ENCODE measurements at places on chromosomes 4 and X.
A peak's percentile ranks its signal among the peaks of the same experiment; 100 is the strongest.

- no peak overlapping the region for H3K4me3 ChIP-seq
- H3K36me3 ChIP-seq = no peaks in the 10 kb centered on the region
- no peak for DNase-seq
- no peaks in the 10 kb centered on the region for H3K4me1 ChIP-seq
- no peak overlapping the region for H3K27ac ChIP-seq
- no peaks in the 10 kb centered on the region for H3K27me3 ChIP-seq
Measured at GRCh38 chrX:16023790-16024734, 99.3 kb upstream of the GRPR start.

GRCh38 chrX:13891377-13892140 lies 74.7 kb upstream of the GPM6B start:
- no peaks in the 10 kb centered on the region for H3K36me3 ChIP-seq
- no peak for DNase-seq
- no peaks in the 10 kb centered on the region for H3K27me3 ChIP-seq
- H3K4me1 ChIP-seq = peaks cover 31% of the 10 kb centered on the region

DNA sequence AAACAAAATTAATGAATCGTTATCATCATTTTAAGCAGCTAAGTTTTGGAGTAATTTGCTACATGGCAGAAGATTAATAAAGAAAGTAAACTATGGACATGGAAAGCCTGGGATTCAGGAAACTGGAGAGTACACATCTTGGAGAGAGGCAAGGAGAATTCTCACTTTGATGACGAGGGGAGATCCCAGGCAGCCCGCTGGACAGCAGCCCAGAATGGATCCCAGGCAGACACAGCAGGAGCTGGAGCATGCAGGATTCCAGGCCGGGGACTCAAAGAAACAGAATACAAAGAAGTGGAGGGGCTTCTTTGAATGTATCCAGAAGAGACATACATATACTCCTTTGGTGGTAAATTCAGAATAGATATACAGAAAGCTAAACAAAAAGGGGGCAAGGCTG lies 118.0 kb upstream of the ATP6AP2 start:
- no peaks in the 10 kb centered on the region for H3K36me3 ChIP-seq
- DNase-seq = no peak
- H3K27me3 ChIP-seq = no peaks in the 10 kb centered on the region
- H3K27ac ChIP-seq = no peak overlapping the region
- H3K4me3 ChIP-seq = no peak overlapping the region
- H3K4me1 ChIP-seq = no peaks in the 10 kb centered on the region

DNA sequence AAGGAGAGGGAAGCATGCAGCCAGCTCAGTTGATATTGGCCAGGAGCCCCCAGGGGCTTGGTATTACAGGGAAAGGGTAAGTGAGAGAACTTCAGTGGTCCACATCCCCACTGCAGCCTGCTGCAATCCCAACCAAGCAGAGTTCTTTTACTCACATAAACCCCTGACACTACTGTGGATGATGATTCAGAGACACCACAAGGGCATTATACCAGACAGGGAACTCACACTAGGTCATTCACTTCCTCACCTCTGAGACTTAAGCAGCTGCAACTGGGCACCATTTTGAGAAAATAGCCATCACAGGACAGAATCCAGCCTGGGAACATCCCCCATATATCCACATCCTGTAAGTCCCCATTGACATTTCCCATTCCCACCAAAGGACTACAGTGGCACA lies 248.0 kb downstream of the INPP4B start:
- H3K4me3 ChIP-seq = no peak overlapping the region
- no peak for DNase-seq
- no peak overlapping the region for H3K27ac ChIP-seq
- no peaks in the 10 kb centered on the region for H3K27me3 ChIP-seq
- H3K36me3 ChIP-seq = no peaks in the 10 kb centered on the region

DNA sequence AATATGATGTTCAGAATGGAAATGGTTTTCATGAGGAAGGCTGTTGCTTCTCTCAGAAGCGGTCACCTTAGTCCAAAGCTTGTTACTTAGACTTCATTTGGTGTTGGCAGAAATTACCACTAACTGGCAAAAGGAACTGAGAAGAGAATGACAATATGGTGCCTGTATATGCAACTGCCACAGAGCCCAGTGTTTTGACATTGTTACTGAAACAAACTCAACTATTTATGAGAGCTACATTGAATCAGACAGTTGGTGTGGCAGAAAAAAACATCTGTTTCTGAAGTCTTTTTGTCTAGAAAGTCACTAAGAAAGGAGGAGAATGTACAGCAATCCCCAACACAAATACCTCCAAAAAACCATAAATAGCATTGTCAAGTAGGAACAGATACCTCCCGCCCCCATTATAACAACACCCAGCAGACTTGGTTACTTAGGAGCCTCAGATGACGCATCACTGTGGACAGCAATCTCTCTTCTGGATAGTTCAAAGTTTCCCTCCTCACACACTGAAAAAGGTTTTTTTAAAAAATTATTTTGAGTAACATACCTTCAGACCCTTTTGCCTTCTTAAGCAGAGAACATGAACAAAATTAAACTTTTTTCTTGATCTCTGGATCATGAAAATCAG lies 92.2 kb downstream of the MAML3 start:
- H3K27me3 ChIP-seq = no peaks in the 10 kb centered on the region
- H3K36me3 ChIP-seq = no peaks in the 10 kb centered on the region
- no peak overlapping the region for H3K27ac ChIP-seq

GRCh38 chr4:44817930-44818329 lies 91.6 kb upstream of the GNPDA2 start:
- DNase-seq = no peak
- no peak overlapping the region for H3K4me3 ChIP-seq
- H3K27me3 ChIP-seq = no peaks in the 10 kb centered on the region
- no peaks in the 10 kb centered on the region for H3K4me1 ChIP-seq

DNA sequence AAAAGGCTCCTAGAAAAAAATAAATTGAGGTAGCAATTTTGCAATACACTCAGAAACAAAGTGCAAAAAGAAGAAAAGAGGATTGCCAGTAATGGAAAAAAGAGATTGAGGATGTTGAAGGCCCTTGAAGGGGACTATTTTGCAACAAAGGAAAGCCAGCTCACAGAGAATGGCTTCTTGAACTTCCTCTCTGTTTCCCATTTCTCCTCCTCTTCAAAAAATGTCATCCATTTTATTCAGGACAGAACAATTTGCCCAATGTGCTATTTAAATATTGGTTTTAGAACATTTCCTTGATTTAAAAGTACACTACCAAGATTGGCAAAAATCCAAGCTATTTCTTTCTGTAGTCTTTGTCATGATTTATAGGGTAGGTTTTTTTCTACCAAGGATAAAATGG lies 60.2 kb downstream of the GASK1B start:
- H3K4me3 ChIP-seq = no peak overlapping the region
- H3K27me3 ChIP-seq = no peaks in the 10 kb centered on the region
- H3K4me1 ChIP-seq = peaks cover 7% of the 10 kb centered on the region
- no peaks in the 10 kb centered on the region for H3K36me3 ChIP-seq
- no peak for DNase-seq
- no peak overlapping the region for H3K27ac ChIP-seq

- H3K27ac ChIP-seq = no peak overlapping the region
- no peaks in the 10 kb centered on the region for H3K27me3 ChIP-seq
- H3K4me1 ChIP-seq = no peaks in the 10 kb centered on the region
- no peak overlapping the region for H3K4me3 ChIP-seq
- DNase-seq = no peak
Measured at GRCh38 chr4:13782231-13782630, 154.7 kb upstream of the BOD1L1 start.

GRCh38 chr4:78480286-78480685 lies 71.3 kb upstream of the ANXA3 start:
- no peak overlapping the region for H3K27ac ChIP-seq
- H3K4me1 ChIP-seq = no peaks in the 10 kb centered on the region
- no peak for DNase-seq
- no peak overlapping the region for H3K4me3 ChIP-seq

DNA sequence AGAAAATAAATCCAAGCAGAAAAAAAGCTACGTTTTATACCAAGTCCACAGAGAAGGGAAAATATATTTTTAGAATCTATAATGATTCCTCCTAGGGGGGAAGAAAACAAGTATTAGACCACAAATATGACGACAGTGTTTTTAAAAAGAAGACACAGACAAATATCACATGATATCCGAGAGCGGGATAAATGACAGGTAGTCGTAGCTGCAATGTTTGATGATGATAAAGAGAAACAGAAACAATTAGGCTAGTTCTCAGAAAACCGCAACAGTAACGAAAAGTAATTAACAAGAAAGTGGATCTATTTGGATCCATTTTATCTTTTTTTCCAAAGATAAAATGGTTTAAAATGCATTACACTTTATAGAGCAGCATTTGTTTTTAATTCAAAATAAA lies 918 bp downstream of the HAUS3 start:
- H3K27me3 ChIP-seq = no peaks in the 10 kb centered on the region
- peaks cover 5% of the 10 kb centered on the region for H3K36me3 ChIP-seq
- DNase-seq = no peak
- no peak overlapping the region for H3K27ac ChIP-seq

DNA sequence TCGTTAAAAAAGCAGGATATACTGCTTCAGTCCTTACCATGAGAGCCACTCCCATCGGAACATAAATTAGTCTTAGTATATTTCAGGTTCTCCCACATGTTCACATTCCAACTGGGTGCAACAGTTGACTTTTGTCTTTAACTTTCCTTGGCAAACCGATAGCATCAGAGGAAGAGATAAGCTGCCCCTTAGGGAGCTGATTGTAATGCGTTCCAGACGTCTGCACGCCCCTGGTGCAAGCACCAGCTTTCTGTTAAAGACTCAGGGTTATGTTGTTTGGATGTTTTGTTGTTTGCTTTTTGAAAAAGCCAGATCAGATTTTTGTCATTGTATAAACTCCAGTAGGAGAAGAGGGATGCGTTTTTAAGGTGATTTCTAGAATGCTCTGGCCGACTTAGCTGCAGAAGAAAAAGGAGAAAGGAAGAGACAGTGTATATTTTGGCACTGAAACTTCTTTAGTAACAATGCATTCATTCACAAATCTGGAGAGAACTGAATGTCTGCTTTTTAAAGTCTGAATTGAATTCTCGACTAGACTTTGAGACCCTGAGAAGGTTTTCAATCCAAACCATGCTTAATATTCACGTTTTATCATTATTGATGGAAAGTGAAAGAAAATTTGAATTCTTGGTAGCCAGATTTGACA lies 160.9 kb downstream of the CBR4 start:
- H3K27ac ChIP-seq = no peak overlapping the region
- no peaks in the 10 kb centered on the region for H3K27me3 ChIP-seq
- H3K4me3 ChIP-seq = peak overlapping the region; percentile 21

DNA sequence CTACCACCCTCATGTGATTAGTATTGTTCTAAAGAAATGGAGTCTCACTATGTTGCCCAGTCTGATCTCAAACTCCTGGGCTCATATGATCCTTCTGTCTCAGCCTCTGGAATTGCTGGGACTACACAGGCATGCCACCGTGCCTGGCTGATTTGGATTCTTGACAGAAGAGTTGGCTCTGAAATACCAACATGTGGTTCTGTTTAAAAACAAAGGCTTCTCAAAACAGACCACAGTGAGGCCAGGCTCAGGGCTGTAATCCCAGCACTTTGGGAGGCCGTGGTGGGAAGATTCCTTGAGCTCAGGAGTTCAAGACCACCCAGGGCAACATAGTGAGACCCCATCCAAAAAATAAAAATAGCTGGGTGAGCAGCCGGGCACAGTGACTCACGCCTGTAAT lies 126.7 kb downstream of the DHRSX start:
- H3K4me3 ChIP-seq = no peak overlapping the region
- H3K36me3 ChIP-seq = no peaks in the 10 kb centered on the region
- no peaks in the 10 kb centered on the region for H3K4me1 ChIP-seq
- DNase-seq = no peak
- no peak overlapping the region for H3K27ac ChIP-seq
- H3K27me3 ChIP-seq = no peaks in the 10 kb centered on the region

- H3K27ac ChIP-seq = no peak overlapping the region
- no peak for DNase-seq
- H3K4me3 ChIP-seq = no peak overlapping the region
- H3K4me1 ChIP-seq = 0 out of 2 replicates have a peak, but pooled peaks cover under 1% of the 10 kb centered on the region
- peaks cover 23% of the 10 kb centered on the region for H3K36me3 ChIP-seq
- H3K27me3 ChIP-seq = no peaks in the 10 kb centered on the region
Measured at GRCh38 chr4:772776-773175, 53.2 kb downstream of the CPLX1 start.

DNA sequence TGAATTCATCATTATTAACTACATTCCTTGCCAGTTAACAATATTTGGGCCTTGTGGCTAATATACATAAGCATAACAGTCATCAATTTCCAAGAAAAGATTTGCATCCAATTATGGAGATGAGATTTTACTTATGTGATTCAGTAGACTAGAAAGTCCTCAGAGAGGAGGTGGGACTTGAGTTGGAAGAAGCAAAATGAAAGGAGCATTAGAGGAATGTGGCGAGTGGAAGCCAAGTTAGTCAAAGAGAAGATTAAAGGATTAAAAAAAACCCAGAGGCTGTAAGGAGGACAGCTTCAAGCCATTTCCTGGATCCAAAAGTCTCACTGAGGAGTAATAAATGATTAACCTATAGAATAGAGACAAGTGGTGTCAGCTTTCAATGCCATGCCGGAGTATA lies 1099.4 kb upstream of the IGFBP7 start:
- no peak overlapping the region for H3K4me3 ChIP-seq
- no peak overlapping the region for H3K27ac ChIP-seq
- no peaks in the 10 kb centered on the region for H3K27me3 ChIP-seq
- H3K4me1 ChIP-seq = 0 out of 2 replicates have a peak, but pooled peaks cover 5% of the 10 kb centered on the region
- DNase-seq = no peak

- no peaks in the 10 kb centered on the region for H3K36me3 ChIP-seq
- H3K4me3 ChIP-seq = no peak overlapping the region
- DNase-seq = no peak
- peaks cover 6% of the 10 kb centered on the region for H3K4me1 ChIP-seq
- H3K27me3 ChIP-seq = no peaks in the 10 kb centered on the region
- no peak overlapping the region for H3K27ac ChIP-seq
Measured at GRCh38 chrX:7215842-7216241, 67.9 kb upstream of the PUDP start.

DNA sequence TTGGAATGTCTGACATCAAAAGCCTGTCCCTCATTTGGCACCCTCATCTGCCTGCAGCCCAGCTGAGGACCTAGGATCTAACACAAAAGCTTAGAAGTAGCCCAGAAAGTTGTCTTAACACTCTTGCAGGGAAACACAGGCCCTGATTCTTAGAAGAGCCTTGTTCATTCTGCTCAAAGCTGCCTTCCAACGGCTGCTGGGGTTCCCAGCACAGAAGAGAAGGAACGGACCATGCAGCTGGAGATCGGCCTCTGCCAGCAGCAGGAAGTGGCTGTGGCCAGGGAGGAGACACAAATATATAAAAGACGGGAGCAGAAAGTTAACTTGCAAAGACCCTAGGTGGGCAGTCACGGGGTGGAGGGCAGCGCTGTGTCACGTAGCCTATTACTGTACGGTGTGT lies 20.4 kb downstream of the PRPS2 start:
- H3K4me3 ChIP-seq = no peak overlapping the region
- no peaks in the 10 kb centered on the region for H3K27me3 ChIP-seq
- H3K4me1 ChIP-seq = peaks cover 11% of the 10 kb centered on the region
- no peaks in the 10 kb centered on the region for H3K36me3 ChIP-seq

- no peaks in the 10 kb centered on the region for H3K27me3 ChIP-seq
- peak; percentile 57 for DNase-seq
- no peaks in the 10 kb centered on the region for H3K36me3 ChIP-seq
- H3K27ac ChIP-seq = no peak overlapping the region
Measured at GRCh38 chrX:48890934-48891401, 6.6 kb downstream of the TIMM17B start.

GRCh38 chr4:21090094-21090666 lies 389.9 kb downstream of the PACRGL start:
- no peaks in the 10 kb centered on the region for H3K4me1 ChIP-seq
- H3K27me3 ChIP-seq = no peaks in the 10 kb centered on the region
- H3K27ac ChIP-seq = no peak overlapping the region
- no peak overlapping the region for H3K4me3 ChIP-seq
- no peaks in the 10 kb centered on the region for H3K36me3 ChIP-seq
- DNase-seq = no peak

Data from GM23338 (cell line).